ENCODE measurements at places on chromosomes 6 and 20.

- no peak for DNase-seq
Observed at GRCh38 chr6:125983246-125983945, 2.9 kb upstream of the TRMT11 start.

- peak; percentile 79 for DNase-seq
Observed at GRCh38 chr20:20407891-20408805, 40.2 kb downstream of the INSM1 start.

- no peak for DNase-seq
Observed at GRCh38 chr6:72552938-72553337, 68.9 kb upstream of the KCNQ5 start.

DNA sequence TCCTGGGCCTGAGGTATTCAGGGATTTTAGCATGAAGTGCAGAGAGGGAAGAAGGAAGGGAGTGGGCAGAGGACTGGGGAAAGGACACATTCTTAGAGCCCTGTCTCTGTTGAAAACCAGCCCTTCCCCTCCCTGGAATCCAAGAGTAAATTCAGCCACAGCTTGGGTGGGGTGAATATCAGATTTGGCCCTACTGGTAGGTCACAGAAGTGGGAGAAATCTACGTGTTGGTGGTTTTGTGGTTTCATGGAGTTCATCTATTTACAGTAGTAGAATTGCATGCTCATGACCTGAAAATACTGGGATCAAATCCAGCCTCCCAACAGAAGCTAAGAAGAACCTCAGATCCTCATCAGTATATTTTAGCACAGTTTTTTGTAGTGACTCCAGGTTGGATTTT is 404.4 kb downstream of the BMP2 start:
- no peak for DNase-seq

GRCh38 chr20:39117491-39117890 is 155.3 kb downstream of the DHX35 start:
- no peak for DNase-seq

Data from NCI-H1694 (cell line).